Cerebellar cortex (tissue), 1 donor: ENCODE measurements at places on chromosomes 2 and 18.

DNA sequence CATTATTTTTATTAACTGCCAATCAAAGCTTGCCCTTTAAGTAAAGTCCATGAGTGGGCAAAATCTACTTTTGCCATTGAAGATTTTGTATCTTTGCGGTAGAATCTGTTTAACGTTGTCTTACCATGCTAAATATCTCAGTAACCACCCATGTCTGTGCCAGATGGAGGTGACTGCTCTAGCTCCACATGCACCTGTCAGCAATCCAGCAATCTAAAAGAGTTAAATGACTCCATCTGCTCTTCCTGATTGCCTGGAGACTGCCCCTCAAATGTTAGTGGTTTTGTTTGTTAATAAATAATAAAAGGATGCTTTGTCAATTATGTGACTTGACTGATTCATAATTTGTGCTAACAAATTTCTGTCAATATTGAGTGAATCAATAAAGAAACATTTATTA, 141.7 kb downstream of the RBM43 start:
- peak; percentile 77 for DNase-seq

DNA sequence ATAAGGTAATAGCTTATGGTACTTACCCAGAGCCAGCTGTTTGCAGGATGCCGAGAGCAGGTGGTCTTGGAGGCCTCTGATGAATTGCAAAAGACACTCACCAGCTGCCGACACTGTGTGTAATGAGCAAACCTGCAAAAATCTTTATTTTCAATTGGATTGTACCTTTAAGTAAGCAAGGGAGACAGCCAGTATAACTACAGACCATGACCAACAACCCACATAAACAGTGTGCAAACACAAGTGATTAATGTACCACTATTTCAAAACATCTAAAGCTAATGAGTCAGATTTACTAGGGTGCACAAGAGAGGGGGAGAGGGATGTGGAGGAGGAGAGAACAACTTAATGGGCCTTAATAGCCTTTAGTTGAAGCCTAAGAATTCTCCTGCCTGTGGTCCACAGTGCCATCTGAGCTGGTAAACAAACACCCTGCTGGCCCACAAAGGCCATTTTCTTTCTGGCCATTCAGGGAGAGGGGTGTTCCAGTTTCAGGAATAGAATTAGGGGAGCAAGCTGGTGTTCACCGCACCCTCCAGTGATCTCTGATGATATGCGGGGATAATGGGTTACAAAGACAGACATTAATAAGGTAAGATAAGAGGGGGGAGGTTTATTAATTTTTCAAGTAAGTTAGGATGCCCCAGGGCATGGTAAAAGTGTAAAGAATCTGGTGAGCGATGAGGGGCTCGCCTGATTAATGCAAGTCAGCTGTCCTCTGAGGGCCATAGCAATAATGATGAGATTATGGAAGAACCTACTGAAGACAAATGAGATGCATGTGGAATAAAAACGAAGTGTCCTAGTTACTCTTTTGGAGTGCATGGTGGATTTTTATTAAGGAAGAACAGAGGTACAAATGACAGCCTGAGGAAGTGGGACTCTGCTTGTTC, 196.4 kb downstream of the HRH4 start:
- peak; percentile 54 for DNase-seq

DNA sequence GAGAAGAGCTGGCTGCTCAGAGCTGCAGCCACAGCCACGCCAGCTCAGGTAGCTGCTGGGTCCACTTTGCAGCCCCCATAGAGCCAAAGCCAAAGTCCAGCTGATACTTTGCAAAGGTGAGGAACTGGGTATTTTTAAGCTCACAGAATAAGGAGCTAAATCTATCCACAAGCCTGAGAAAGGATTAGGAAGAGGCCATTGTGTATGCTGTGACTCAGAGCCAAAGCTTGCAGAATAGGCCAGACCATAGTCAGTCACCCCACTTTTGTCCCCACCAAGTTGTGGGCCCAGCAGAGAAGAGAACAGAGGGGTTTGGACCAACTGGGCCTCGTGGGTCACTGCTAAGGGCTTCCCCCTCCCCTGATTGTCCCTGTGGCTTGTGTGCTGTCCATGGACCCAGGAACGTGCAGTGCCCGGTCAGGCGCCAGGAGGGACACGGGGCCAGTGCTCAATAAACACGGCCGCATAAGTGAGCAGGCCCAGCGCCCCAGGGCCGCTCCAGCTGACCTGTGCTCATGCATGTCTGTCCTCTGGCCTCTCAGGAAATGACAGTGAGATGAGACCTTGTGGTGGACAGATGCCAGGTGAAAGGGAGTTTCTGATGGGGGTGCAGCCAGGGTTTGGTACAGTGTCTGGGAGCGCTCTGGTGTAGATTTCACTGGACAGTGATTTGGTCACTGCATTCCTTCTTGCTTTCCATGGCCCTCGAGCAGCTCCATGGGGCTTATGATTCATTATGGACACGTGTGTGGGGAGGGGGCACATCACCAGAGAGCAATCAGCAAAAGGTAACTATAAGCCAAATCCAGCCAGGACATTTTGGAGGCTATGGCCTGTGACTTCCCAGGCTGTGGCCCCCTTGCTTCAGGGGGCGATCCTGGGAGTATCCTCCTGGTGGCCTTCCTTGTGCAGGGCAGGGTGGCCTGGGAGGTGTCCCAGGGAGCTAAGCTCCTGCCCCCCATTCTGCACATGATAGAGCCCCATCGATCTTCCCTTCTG, 31.3 kb downstream of the MAL start:
- DNase-seq, result no peak

DNA sequence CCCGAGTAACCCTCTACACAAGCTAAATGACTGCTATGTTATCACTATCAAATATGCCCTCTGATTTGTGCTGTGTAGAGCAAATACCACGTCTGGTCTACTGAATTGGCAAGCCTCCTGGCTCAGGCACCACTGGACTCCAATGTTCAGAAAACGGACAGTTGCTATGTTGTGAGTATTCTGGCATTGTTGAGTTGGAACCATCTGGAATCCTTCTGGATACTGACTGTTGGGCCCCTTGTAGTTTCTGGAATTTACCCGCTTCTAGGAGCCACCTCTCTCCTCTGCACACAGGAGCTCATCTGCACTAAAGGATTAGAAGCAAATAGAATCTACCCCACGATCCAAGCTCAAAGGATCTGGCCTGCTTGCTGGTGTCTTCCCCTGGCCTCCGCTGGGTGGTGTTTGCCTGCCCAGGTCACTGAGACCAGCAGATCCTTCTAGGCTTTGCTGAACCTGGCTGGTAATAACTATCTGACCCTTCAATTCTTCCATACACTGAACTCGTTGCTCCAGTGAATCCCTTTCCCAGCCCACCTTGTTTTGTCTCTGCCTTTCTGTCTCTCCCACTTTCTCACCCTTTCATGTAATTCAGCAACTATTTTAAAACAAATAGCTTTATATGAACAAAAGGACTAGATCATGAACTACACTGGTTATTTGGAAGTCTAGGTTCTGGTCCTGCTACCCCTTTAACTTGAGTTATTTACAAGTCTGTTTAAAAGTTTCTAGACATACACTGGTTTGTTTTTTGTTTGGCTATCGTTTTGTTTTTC, 2.1 kb upstream of the HAAO start:
- no peak for DNase-seq

GRCh38 chr2:164542581-164543021, 78.7 kb downstream of the GRB14 start:
- DNase-seq, result no peak

DNA sequence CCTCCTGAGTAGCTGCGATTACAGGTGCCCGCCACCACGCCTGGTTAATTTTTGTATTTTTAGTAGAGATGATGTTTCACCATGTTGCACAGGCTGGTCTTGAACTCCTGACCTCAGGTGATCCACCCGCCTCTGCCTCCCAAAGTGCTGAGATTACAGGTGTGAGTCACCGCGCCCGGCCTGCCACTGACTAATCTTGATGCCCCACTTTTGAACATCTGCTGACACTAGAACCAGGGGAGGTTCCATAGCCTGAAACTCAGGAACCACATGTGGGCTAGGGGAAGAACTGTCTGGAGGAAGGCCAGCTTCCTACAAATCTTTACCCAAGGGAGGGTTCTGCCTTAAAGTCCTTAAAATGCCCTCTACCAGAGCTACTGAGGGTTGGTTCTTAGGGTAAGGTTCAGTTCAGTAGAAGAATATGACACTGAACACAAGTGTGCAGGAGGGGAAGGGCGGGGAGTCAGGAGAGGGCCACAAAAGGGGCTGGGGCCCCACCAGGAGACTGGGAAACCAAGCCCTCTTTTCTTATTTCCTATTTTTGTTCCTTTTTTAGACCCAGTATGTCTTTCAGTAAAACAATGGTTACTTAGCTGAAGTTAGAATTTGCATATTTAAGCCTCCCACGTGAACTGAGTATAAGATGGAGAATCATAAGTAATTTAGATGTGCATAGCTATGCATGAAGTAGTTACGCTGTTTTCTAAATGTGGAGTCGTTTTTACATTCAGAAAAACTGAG, 6.3 kb upstream of the RAB31 start:
- DNase-seq, result no peak
